ENCODE measurements at places on chromosomes 4 and X.
A peak's percentile ranks its signal among the peaks of the same experiment; 100 is the strongest.

- no peak for DNase-seq
Measured at GRCh38 chrX:39164212-39164611, 363.0 kb downstream of the MID1IP1 start.

- peak; percentile 89 for DNase-seq
Measured at GRCh38 chr4:57037982-57038604, 59.4 kb downstream of the POLR2B start.

DNA sequence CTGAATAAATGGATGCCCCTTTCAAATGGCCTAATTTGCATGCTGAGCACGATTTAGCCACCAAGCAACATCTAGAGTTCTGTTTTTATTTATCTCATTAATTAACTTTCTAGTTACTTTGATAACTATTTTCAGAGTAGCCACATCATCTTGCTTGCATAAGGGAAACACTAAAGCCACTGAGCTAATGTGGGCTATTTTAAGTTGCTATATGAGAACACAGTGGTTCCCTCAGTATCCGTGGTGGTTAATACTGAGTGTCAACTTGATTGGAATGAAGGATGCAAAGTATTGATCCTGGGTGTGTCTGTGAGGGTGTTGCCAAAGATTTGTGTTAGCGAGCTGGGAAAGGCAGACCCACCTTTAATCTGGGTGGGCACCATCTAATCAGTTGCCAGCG lies 25.4 kb upstream of the HPSE start:
- DNase-seq = no peak

GRCh38 chr4:30903502-30904214 lies 183.5 kb downstream of the PCDH7 start:
- no peak for DNase-seq

DNA sequence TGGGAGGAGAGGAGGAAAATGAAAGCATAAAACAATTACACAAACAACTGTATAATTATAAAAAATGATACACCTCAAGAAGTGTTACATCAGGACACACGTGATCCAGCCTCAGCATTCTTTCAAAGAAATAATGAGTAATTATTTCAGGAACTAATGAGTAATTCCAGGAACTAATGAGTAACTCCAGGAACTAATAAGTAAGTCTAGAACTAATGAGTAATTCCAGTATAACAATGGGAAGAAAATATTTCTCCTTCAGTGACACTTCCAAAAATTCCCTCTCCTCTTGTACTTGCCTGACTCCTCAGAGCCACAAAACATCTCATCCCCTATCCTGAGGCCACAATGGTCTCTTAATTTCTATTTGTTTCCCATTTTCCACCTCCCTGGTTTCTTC lies 63.5 kb upstream of the COL25A1 start:
- DNase-seq = no peak

DNA sequence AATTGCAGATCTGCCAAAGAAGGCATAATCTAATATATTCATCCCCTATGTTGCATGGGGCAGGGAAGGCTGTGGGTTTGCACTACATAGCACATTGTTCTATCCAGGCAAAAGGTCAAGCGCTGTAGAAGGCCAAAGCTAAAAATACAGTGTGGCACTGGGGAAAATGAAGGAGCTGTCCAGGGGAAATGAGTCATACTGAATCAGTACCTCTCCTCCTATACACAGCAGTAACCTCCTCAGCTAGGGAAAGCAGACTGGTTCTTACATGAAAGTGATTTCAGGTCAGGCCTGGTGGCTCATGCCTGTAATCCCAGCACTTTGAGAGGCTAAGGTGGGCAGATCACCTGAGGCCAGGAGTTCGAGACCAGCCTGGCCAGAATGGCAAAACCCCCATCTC lies 31.0 kb upstream of the SLC25A4 start:
- DNase-seq = no peak

GRCh38 chr4:98657531-98658286 lies 702 bp downstream of the TSPAN5 start:
- peak; percentile 74 for DNase-seq

DNA sequence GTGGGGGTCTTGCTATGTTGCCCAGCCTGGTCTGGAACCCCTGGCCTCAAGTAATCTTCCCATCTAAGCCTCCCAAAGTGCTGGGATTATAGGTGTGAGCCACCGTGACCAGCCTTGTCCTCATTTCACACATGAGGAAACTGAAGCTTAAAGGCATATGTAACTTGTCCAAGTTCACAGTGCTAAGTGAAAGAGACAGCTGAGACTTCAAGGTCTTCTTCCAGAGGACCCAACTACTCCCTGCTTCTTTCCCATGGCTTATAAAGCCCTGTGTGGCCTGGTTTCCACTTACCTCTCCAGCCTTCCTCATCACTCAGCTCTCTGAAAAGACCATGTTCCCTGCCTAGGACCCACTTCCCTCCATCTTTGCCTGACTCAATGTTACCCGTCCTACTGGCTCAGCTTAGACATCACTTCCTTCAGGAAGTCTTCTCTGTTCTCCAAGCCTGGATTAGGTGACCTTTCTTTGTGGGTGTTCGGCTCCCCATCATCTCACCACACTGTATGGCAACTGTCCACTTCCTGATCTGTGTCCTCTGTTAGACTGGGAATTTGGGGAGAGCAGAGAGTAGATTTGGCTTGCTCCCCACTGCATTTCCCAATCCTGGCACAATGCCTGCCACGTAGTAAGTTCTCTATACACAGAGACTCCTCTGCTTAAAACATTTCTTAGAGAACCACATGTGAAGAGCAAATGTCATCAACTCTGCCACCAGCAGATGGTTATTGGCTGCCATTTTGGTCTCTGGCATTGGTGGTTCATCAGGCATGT lies 30.4 kb upstream of the LAMP2 start:
- DNase-seq = no peak

- DNase-seq = no peak
Measured at GRCh38 chrX:134695999-134696398, 37.7 kb upstream of the PLAC1 start.

- DNase-seq = peak; percentile 59
Measured at GRCh38 chr4:105551965-105552746, at the start of gene ARHGEF38. ARHGEF38 (plus strand) TSS chr4:105552620; CDS start chr4:105552766, 146 bp downstream.

GRCh38 chr4:107721436-107722100 lies 1.5 kb upstream of the PAPSS1 start:
- peak; percentile 57 for DNase-seq

GRCh38 chr4:152972821-152973628 lies 36.9 kb downstream of the FHDC1 start:
- no peak for DNase-seq

DNA sequence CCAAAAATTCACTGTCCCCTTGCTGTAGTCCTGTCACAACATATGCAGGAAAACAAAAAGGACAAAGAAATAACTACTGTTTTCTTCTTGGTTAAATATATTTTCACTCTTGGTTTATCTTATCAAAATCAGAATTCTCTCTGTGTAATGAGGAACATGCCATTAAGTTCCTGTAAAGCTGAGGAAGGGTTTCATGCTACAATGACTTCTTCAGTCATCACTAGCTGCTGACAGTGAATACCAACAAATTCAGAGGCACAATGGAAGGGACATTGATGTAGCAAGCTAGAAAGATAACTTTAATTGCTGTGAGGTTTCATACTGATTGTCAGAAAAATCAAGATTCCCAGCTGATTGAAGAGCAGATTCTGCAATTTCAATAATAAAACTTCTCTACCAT lies 782.9 kb upstream of the HTR2C start:
- DNase-seq = no peak

- DNase-seq = peak; percentile 63
Measured at GRCh38 chr4:71270901-71271300, 67.9 kb upstream of the SLC4A4 start.

DNA sequence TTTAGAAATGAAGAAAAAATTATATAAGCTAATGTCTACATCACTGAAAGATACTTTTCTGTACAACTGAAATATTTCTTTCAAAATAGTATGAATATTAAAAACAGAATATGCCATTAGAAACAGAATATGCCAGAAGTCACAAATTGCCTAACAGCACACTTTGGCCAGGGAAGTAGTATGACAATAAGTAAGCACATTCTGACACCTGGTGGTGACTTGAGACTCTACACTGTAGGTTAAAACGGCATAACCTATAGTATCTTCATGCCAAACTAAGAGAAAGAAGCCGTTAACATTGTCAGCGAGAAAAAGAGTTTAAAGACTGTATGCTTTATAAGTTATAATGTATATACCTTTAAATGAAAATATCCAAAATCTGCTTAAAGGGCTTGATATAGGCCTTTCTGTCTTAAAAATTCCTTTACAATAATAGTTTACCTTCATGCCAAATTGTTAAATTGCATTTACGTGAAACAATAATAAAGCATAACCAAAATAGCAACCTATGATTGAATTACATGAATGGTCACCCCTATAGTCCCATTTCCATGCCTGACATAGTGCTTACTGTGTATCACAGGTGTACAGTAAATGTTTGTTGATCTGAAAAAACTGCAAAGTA lies 32.8 kb downstream of the FAM13A start:
- DNase-seq = peak; percentile 89

DNA sequence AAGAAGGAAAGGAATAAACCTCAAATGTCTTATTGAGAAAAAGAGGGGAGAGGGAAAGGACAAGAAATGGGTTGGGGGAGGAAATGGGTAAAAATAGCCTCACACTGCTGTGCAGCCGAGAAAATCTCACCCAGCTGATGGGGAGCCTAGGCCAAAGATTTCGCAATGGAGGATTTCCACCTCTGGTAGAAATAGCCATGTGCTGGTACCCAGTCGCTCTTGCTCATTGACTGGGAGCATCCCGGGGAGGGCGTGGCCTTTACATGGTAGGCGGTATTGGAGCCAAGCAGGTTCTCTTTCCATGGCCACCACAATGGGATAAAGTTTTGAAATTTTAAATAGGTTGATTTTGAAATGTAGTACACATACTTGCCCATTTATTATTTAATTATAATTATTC lies 255.1 kb upstream of the LDB2 start:
- peak; percentile 51 for DNase-seq

GRCh38 chrX:149021159-149021558 lies 483.9 kb downstream of the IDS start:
- DNase-seq = no peak

DNA sequence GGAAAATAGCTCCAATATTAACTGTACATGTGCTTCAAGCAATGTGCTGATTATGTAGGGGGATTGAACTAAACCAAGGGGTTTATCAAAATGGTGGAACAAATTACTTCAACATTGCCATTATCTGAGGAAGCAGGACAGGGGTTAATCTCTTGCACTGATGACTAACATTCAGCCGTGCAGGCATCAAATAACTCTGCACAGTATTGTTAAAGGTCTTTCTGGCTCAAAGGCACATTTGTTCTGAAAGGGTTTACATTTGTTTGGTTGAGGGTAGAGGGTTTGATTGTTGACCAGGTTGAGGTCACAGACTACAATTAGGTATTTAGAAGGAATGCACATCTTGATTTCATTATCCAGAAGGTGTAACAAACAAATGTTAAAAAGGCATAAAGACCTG lies 32.2 kb upstream of the CCSER1 start:
- no peak for DNase-seq

DNA sequence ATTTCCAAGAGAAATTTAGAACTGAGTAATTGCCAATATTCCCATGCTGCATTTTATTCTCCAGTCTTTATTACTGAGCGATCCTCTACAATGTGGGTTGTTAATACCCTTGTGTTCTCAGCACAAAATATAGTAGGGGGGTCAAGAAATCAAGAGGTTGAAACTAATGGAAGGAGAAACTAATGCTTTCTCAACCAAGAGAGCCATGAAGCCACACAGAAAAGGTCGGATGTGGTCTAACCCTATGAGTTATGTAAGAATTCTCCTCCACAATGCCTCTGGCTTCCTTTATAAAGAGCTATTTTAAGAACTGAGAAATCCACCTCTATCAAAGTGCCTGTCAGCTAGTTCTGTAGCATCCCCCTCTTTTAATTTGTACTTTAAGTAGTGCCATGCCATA lies 268.5 kb downstream of the CHIC1 start:
- DNase-seq = no peak

DNA sequence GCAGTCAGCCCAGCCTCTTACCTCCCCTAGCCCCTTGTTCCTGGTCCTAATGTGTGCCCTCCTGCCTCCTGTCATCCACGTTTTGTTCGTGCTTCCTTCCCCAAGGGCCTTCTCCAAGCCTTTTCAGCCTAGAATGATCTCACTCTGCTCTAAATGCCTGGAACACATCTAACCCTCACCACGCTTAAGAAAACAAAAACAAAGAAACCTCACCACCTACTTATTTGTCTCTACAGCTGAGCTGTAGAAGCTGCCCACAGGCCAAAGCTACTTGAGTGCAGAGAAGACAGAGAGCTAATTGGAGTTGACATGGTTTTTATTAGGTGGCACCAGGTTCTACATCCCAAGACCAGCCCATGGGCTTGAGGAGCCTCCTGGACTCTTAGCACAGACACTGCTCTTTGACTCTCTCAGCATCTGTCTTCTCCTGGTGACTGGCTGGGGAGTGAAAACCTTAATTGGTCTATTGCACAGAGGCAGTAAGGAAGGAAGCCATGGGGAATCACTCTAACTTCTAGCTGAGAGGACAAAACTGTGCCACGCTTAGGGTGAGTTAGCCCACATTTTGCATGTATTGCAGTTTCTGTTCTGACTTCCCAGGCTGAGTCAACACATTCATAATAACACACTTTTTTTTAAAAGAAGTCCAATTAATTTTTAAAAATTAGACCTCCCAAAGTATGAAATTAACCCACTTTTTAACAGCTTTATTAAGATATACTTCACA lies 52.3 kb upstream of the PDK3 start:
- DNase-seq = no peak

DNA sequence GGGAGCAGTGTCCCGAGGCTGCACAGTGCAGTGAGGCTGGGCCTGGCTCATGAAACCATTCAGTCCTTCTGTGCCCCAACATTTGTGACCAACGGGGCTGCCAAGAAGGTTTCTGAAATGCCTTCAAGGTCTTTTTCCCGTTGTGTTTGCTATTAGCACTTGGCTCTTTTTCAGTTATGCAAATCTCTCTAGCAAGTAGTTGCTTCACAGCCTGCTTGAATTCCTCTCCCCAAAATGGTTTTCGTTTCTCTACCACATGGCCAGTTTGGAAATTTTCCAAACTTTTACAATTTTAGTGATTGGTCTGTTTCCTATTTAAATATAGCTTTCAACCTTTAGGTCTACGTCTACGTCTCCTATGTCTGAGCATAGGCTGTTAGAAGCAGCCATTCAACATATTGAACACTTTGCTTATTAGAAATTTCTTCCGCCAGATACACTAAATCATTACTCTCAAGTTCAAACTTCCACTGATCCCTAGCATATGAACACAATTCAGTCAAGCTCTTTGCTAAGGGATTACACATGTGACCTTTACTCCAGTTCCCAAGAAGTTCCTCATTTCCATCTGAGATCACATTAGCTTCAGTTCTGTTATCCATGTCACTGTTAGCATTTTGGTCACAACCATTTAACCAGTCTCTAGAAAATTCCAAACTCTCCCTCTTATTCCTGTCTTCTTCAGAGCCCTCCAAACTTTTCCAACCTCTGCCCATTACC lies 901.8 kb downstream of the GLUD2 start:
- no peak for DNase-seq

- no peak for DNase-seq
Measured at GRCh38 chrX:154695911-154696675, 42.7 kb upstream of the CTAG2 start.

- no peak for DNase-seq
Measured at GRCh38 chr4:9947168-9948062, 73.9 kb downstream of the SLC2A9 start.

GRCh38 chr4:186149872-186150271 lies 41.5 kb upstream of the CYP4V2 start:
- peak; percentile 80 for DNase-seq

All from GM23338 (cell line).